ENCODE measurements at places on chromosomes 2 and 18.

- DNase-seq, result no peak
Measured at GRCh38 chr2:49044350-49045079, 109.8 kb downstream of the FSHR start.

- DNase-seq, result no peak
Measured at GRCh38 chr18:61785588-61785987, 107.2 kb downstream of the RNF152 start.

DNA sequence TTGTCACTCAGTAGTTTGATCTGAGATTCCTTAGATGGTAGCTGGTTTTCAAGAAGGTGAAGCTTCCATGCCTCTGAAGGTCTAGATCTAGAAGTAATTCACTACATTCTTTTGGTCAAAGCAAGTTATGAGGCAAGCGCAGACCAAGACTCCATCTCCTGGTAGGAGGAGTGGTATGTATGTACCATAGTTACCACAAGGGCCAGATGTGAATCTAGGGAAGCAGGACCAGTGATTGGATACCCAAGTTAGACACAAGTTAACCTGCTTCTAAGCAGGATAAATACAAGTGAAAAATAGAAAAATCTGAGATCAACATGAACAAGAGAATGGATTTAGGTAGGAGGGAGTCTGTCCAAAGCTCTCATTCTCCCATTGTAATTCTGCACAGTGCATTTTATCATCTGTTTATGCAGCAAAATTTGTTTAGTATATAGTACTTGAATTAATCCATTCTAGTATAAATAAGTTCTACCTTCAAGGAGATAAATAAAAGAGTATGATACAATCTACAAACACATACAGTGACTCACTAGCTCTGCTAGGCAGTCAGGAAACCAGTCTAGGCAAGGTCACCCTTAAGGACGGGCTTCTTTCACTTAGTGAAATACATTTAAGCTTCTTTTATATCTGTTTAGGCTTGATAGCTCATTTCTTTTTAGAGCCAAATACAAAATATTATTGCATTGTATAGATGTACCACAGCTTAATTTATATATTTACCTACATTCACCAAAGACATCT is 14.2 kb upstream of the DOCK10 start:
- no peak for DNase-seq

- DNase-seq, result no peak
Measured at GRCh38 chr2:28565720-28566295, 69.9 kb downstream of the PLB1 start.

GRCh38 chr18:46759890-46760289 is 3.0 kb upstream of the ST8SIA5 start:
- DNase-seq, result no peak

DNA sequence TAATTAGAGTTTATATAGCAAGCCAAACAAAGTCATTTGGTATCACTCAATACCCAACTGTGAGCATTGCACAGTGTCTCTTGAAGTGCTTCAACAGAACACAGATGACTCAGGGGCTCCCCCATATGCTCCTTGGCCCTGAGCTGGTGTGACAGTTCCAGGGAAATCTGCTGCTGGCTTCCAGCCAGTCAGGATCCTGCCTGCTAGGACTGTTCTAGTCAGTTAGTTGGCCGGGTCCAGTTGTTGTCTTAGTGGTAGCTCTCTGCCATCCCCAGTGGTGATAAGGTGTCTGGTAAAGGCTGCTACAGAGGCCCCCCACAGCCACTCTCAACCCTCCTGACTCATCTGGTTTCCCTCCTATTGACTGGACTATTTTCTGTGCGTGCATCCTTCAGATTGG is 100.3 kb downstream of the IRS1 start:
- DNase-seq, result no peak

GRCh38 chr18:76518860-76519538 is 24.0 kb upstream of the ZNF516 start:
- no peak for DNase-seq

GRCh38 chr2:203469546-203469945 is 65.6 kb downstream of the RAPH1 start:
- no peak for DNase-seq

- DNase-seq, result no peak
Measured at GRCh38 chr2:208370881-208371633, 35.5 kb upstream of the PTH2R start.

DNA sequence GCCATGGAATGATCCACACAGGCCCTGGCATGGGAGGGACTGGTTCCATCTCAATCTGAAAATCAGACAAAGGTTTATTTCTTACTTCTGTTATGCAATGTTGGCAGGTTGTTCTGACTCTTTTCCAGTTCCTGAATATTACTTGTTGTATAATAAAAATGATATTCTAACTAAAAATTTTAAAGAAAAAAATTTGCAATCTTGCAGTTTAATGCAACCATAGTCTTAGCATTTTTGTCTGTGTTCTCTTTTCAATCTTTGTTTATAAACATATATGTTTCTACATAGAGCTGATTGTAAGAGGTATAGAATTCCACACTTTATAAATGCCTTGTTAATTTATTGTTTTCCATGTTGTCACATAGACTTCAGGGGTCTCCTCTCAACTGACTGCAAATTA is 143.4 kb downstream of the RPIA start:
- no peak for DNase-seq

GRCh38 chr18:76518123-76518859 is 23.2 kb upstream of the ZNF516 start:
- DNase-seq, result no peak

DNA sequence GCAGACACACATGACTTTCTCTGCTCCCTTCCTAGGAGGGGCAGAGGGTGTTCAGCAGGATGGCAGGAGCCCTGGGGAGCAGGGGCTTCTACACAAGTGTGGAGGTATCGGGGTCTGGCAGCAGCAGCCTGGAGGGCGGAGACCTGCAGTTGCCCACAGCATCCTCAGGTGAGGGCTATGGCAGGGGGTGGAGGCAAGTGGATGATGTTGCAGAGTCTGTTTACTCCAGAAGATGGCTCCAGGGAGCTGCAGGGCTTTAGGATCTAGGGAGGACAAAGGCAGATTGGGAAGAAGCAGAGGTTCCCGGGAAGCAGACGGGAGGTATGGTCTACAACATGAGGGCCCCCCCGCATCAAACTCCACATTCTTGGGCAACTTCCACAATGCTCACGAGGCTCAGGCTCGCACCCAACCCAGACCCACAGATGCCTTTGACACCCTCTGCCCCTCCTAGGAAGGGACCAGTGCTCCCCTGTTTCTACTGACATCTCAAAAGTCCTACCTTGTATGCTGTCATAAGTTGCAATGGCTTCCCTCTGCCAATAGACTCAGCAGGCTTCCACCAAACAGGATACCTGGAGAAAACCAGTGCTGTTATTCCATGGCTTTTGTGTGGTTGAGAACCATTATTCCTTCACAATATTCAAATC is 12.0 kb upstream of the ATP6V1C2 start:
- DNase-seq, result no peak

Measured in cortex of kidney (tissue), 1 donor.